ENCODE measurements at places on chromosomes 4 and X.

GRCh38 chr4:117770269-117771102 lies 263.8 kb upstream of the NDST3 start:
- DNase-seq: no peak

- no peak for DNase-seq
Observed at GRCh38 chrX:133583825-133584224, 168.5 kb upstream of the GPC4 start.

GRCh38 chr4:110245577-110245976 lies 47.2 kb upstream of the ELOVL6 start:
- peak; percentile 24 for DNase-seq

DNA sequence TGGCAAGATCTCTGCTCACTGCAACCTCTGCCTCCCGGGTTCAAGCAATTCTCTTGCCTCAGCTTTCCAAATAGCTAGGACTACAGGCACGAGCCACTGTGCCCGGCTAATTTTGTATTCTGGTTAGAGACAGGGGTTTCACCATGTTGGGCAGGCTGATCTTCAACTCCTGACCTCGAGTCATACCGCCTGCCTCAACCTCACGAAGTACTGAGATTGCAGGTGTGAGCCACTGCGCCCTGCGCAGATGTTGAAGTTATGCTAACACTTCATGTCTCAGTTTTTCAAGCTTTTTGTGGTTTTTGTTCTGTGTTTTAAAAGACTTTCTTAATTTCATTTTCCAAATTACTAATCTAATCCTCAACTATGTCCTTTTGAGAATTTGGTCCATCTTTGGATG lies 154.4 kb upstream of the TLL1 start:
- no peak for DNase-seq

DNA sequence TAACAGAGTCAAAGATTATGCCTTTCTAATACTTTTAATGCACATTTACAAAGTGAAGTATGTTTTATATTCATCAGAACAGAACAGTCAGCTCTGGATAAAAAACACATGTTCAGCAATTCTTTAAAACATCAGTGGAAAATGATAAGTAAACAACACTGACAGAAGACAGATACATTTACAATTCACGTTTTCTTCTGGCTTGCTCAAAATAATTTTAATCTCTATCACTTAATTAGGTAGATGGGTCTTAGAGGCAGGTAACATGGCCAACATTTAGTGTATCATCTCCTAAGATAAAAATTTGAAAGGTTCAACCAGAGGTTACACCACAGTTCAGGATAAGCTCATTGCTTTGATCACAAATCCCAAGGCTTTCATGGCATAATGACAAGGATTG lies 156.8 kb upstream of the MAB21L2 start:
- DNase-seq: no peak

DNA sequence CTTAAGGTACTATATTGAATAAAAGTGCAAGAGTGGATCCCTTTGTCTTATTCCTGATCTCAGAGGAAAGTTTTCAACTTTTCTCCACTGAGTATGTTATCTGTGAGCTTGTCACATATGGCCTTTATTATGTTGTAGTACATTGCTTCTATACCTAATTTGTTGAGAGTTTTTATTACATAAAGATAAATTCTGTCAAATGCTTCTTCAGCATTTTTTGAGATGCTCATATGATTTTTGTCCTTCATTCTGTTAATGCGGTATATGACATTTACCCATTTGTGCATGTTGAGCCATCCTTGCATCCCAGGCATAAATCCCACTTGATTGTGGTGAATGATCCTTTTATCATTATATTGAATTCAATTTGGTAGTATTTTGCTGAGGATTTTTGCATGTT lies 11.0 kb downstream of the SLC25A31 start:
- no peak for DNase-seq

GRCh38 chr4:169485086-169485485 lies 127.3 kb downstream of the NEK1 start:
- DNase-seq: no peak

GRCh38 chr4:152415980-152416379 lies 119.9 kb downstream of the FBXW7 start:
- DNase-seq: peak; percentile 15

DNA sequence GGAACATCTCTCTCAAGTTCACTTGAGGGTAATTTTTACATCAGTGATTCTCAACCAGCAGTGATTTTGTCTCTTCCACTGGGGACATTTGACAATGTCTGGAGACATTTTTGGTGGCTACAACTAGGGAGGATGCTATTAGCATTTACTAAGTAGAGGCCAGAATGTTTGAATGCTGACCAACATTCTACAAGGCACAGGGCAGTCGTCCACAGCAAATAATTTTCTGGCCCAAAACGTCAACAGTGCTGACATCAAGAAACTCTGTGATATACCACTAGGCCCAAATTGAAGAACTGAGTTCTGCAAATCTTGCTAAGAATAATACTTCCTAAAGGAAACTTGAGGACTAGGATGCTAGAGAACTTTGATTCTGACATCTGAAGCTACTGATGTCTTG lies 7.1 kb downstream of the KLKB1 start:
- no peak for DNase-seq

- DNase-seq: no peak
Observed at GRCh38 chr4:123390846-123391456, 5.6 kb upstream of the SPRY1 start.

DNA sequence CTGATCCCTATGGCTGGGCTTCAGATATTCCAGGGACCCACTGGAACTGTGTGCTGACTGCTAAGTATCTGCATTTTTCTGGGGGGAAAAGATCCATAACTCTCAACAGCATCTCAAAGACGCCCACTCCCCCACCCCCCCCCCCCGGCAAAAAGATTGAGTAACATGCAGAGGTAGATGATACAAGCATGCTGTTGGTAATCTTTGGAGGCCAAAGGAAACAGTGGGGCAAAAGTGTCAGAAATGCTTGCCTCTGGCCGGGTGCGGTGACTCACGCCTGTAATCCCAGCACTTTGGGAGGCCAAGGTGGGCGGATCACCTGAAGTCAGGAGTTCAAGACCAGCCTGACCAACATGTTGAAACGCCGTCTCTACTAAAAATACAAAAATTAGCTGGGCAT lies 12.2 kb downstream of the XPNPEP2 start:
- DNase-seq: no peak

DNA sequence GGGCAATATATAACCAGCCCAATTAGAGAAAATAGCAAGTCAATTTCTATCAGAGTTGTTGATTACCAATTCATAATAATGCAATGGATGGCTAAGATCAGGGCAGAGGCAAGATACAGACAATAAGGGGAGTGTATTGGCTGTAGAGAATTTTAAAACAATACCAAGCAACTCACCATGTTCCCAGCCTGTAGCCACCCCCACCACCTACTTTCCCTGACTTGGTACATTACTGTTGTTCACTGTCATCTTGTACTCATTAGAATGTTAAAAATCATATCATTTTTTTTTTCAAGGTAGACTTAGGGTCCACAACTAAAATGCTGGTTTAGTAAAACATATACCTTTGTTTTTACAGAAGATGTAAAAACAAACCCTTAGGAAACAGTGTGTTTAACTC lies 27.7 kb downstream of the HNRNPD start:
- no peak for DNase-seq

DNA sequence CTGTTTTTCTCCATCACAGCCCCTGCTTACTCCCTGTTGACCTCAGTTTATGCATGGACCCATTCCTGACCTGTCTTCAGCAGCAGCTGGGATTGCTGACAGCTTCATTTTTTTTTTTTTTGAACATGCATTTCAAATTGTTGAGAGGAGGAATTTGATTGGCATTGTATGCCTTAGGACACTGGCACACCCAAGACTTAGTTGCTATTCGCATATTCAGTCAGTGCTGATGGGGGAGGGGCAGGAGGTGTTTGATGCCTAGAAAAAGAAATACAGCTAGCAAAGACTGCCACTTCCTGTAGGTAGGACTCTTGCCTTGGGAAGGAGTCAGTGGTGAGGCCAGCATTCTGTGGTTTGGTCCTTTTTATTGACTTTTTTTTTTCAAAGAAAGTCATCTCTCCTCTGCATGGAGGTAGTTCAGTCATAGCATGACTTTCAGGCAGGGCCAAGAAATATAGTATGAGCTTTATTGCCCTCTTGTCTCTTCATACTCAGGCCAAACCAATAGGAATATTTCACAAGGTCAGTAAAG lies 33.6 kb upstream of the XK start:
- DNase-seq: no peak

GRCh38 chr4:26058537-26058936 lies 144.5 kb downstream of the SMIM20 start:
- no peak for DNase-seq

GRCh38 chr4:117515921-117516320 lies 430.5 kb upstream of the TRAM1L1 start:
- no peak for DNase-seq

- no peak for DNase-seq
Observed at GRCh38 chrX:56029691-56030090, 202.5 kb upstream of the KLF8 start.

- no peak for DNase-seq
Observed at GRCh38 chrX:130418740-130419139, 17.0 kb downstream of the RBMX2 start.

DNA sequence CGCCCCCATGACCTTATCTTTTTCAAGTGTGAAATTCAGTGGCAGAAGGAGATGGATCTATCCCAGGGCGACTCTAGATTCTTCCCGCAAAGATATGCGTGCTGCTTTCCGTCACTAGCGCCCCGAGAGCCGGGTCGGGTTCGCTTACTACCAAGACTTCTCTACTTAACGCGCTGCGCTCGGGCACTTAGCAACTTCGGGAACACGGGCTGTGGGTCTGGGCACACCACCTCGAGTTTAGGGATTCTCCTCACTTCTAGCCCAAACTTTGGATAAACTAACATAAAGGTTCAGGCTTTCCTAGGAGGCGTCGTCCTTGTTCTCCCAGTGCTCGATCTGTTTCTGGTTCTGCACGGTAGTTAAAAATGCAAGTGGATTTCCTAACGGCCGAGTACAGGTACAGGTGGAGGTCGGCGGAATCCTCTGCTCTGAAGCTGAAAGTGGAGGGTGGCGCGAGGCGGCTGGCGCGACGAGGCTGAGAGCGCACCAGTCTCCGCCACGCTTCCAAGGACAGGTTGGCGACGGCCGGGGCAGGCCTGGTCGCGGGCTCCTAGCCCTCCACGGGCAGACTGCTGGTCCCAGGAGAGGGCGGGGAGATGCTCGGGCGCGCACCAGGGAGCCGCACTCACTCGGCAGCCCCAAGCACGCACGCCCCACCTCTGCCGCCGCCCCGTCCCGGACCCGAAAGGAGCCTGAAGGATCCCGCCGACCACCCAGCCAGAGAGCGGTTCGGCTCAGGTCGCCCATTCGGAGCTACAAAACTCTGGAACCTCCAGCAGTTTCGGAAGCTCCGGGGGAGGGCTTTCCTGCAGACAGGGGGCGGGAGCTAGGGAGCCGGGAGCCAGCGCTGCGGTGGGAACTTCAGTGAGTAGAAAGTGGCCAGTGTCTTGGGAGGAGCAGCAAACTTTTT lies 100.8 kb upstream of the TENM3 start:
- no peak for DNase-seq

- no peak for DNase-seq
Observed at GRCh38 chrX:154084449-154085300, 12.8 kb downstream of the MECP2 start.

DNA sequence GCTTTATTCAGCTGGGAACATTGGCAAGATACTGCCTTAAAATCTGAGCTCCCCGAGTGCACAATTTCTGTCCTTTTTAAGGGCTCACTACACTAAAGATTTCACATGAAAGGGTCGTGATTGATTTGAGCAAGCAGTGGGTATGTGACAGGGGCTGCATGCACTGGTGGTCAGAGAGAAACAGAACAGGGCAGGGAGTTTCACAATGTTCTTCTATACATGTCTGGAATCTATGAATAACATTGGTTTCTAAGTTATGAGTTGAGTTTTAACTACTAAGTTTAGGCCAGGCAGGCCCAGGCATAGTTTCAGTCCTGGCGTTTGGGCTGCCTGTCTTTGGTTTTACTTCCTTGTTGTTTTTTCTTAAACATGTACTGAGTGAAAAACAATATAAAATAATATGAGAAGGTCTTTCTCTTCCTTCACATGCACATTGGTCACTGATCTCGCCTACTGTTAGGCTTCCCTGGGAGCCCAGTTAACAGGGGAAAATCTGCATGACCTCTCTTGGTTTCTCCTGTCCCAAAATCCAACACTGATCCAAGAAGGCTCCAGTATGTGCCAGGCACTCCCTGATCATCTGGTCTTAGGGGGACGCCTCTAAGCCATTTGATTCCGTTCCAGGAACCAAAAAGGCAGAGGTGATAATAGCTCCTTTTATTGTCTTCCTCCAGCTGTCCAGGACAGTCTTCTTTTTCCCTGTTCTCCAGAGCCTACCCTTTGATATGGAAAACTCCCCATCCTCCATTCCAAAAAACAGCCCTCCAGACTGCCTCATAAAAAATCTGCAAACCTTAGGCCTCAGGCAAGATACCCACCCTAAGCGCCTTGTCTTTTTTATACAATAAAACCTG lies at the start of gene UGT2B17:
Gene UGT2B17 (minus strand): TSS at position 51 of the 854 bp plus-strand sequence. CDS start 7,838 bp downstream, outside the sequence.
- DNase-seq: no peak

GRCh38 chr4:76354517-76355473 lies 48.3 kb downstream of the STBD1 start:
- no peak for DNase-seq
